Stimulated activated CD8-positive, alpha-beta memory T cell treated with anti-CD3 and anti-CD28 coated beads, Interleukin-7, amount 100 ng/mL, for 4 hours (primary cell): ENCODE measurements at places on chromosomes 3 and 15.

DNA sequence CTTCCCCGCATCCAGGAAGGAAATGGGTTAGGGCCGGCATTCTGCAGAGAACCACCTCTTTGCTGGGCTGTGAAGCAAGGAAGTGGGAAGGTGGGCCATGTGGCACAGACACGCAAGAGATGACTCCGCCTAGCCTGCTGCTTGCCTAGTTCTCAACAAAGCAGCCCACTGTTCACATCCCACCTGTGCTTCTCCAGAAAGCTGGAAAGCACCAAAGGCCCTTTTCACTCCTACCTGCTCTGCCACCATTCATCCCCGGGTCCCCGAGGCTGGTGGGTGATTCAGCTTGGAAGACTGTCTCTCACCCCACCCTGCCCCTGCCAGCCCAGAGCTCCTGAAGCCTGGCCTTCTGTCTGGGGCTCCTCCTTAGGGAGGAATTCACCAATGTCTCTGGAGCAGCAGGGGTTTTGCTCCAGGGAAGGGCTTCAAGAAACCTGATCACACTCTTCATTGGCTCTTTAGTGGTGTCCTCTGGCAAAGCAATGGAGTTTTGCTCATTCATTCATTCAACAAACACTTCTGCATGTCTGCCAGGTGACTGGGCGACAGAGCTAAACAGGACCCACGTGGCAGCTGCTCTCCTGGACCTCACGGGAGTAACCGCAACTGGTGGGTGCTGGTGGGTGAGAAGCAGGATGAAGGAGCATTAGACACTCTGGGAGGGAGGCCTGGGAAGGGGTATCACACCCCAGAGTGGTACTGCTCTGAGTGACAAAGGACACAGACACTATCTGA is 145.4 kb upstream of the TLE3 start:
- DNase-seq, result no peak

GRCh38 chr15:99486371-99487336 is 79.1 kb upstream of the MEF2A start:
- no peak for DNase-seq

DNA sequence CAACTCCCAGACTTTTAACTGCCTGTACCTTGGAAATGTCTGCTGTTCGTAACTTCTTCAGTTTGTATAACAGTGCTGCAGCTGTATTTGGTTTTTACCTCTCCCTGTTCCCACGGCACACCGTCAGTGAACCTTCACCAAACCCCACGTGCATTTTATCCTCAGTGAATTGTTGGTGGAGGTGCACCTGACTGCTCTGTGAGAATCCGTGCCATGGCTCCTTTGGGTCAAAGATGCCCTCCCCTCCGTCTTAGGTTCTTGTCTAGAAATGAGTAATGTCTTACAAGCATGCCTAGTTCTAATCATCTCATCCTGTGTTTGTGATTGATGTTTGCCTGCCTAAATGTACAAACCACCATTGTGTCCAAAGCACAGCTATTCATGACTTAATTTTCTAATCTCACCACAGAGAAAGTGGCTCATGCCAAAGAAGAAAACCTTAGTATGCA is 28.2 kb downstream of the TPM1 start:
- no peak for DNase-seq

DNA sequence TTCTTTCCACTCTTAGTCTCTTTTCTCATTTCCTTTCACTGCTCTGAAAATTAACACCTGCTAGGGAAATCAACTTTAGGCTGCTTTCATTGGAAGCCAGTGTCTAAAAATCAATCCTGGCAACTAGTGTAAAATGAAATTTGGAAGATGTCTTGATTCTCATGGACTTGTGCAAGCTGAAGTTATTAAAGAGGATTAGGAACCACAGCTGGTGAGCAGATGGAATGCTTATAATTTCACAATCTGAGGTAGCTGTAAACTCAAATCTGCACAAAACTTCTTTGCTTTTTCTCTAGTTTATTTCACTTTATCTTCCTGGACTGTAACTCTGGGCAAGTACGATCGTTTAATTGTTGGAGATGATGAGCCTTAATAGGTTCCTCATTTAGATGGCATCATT is 175.6 kb downstream of the GHSR start:
- DNase-seq, result no peak

DNA sequence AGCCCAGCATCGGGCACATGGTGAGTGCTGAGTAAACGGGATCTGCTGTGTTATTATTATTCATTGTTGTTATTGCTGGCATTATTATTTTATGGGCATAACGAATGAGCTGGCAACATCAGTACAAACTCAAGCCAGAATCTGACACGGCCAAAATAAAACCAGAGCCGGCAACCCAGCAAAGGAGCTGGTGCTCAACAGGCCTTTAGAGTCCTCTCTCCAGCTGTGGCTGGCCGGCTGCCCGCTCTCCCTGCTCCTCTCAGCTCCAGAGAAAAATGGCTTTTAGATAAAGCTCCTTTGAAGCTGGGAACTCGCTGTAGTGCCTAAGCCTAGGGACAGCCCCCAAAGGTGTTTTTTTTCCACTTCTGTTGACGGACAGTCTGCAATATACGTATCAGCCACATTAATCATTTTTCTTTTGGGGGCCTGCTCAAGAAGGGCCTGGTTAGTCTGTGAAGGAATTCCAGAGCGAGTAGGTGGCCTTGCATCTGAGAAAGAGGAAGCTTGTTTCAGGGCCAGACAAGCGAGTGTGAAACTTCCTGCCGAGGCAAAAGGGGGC is 193.9 kb upstream of the UBE2E1 start:
- DNase-seq, result no peak
